ENCODE measurements at places on chromosomes 16 and 17.

GRCh38 chr17:44688675-44689476, 700 bp downstream of the CCDC43 start:
- DNase-seq, result peak; percentile 32

DNA sequence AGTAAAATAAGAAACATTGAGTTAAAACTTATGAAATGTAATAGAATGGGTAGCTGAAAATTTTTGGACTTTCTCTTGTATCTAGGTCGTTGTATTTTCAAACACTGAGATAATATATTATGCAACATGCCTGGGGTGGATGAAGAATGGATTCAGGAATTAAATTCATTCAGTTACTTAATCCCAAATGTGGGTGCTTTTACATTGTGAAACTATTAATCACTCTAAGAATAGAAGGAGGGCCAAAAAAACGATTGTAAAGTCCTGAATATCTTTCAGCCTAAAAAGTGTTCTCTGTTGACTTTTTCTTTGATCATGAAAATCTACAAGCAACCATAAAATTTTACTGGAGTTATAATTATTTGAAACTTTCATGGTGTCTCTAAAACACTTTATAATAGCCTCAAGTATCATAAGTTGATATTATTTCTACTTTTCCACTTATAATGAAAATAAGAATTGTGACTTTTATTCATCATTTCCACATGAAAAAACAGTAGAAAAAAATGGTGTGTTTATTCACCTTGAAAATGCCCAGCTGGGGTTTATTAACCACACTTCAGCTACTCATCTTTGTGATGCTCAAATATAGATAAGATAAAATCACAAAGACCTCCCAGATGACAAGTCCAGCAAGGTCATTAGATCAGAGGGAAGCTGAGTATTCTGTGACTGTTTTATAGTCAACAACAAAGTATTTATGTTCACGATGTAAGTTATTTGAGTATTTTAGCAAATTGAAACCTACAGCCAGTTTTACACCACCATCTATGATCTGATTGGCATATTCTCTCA, 619.9 kb upstream of the SOX9 start:
- peak; percentile 49 for DNase-seq

DNA sequence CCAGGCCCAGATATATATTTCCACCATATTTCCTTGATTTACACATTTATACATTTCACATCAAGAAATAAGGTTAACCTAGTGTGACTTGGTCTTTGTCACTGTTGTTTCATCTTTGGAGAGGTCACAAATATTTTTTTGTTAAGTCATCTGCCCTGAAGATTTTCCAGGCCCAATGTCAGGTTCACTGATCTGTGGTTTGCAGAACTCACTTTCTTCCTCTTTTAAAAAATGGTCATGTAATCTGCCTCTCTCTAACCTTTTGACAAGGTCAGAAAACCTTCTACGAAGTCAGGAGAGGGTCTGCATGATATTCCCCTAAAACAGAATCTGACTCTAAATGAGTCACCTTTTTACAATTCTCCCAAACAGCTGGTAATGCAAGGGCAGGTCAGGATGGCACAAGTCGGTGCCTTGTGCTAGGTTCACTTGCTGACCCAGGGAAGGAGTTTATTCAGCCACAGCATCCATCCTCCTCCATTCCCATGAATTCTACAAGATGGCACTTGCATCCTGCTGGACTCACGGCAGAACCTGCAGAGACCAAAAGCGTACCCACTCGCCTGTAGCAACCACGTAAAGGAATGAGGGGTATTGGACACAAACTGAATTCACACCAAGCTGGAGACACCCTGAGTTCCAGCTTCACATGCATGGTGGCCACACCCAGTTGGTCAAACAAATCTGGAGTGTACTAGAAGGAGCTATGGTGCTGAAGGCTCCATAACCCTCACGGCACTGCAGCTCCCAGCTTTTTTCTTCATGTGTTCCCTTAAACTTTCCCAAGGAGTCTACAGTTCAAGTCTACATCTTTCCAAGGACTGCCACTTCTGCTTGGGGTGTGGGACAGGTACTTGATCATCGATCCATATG, 1.6 kb upstream of the KIAA0513 start:
- no peak for DNase-seq

DNA sequence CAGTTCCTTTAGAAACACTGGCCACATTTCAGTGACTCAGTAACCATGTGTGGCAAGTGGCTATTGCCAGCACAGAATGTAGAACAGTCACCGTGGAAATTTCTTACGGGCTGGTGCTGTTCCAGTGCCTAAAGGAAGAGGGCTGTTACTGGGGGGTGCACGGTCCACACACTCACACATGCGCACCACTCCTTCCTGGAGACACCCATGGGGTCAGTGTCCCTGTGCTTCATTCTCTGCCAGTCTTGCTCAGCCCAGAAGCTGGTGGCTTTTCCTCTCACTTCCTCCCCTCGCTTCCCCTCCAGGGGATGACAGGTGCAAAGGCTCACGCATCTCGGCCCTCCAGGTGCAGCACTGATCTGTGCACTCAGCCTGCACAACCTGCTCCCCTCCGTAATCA, 115.6 kb downstream of the CCDC182 start:
- DNase-seq, result peak; percentile 18

DNA sequence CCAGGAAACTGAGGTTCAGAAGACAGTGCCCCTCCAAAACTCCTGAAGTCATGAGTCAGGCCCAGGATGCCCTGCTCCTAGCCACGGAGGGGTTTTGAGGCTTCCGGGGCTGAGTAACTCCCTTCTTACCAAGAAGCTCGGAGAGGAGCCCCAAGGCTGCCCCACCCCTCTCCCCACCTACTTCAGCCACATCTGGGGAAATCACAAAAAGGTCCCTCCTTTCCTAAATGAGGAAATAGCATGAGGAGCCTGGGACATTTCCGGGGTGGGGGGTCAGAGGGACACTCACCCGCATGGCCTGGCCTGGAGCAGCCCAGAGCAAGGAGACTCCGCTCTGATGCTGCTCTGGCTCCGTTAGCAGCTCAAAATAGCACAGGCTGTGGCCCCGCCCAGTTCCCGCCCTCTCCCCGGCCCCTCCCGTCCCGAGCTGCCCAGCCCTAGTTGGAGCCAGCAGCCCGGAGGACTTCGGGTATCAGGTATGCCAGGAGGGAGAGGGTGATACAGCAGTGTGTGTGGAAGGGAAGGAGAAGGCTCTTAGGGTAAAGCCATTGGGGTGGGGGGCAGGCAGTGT, 40.1 kb downstream of the MYO18A start:
- DNase-seq, result peak; percentile 85

DNA sequence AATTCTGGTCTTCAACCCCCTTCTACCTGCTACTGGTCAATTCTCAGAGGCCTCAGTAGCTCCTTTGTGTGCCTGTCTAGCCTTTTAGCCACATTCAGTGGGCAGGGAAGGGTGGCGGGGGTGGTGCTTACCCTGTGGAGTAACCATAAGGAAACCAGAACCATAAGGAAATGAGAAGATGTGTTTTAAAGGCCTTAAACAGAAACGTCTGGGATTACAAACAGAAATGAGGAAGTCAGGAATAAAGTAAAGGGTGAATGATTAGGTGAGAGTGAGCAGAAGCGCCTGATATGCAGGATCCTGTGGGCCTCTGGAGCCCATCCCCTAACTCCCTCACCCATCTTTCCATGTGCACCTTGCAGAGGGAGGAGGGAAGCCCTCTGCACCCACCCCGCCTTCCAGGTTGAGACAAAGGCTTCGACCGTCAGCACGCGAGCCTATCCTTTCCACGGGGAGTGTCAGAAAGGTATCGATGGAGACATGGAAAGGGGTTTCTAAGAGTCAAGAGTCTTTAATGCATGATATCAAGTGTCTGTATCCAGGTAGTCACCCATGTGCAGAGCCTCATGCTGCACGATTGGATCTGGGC, 20.4 kb downstream of the KIAA0513 start:
- no peak for DNase-seq

- DNase-seq, result peak; percentile 44
Measured at GRCh38 chr17:1710807-1711553, 803 bp upstream of the TLCD2 start.

- DNase-seq, result no peak
Measured at GRCh38 chr16:3259836-3260235, 3.4 kb upstream of the MEFV start.

DNA sequence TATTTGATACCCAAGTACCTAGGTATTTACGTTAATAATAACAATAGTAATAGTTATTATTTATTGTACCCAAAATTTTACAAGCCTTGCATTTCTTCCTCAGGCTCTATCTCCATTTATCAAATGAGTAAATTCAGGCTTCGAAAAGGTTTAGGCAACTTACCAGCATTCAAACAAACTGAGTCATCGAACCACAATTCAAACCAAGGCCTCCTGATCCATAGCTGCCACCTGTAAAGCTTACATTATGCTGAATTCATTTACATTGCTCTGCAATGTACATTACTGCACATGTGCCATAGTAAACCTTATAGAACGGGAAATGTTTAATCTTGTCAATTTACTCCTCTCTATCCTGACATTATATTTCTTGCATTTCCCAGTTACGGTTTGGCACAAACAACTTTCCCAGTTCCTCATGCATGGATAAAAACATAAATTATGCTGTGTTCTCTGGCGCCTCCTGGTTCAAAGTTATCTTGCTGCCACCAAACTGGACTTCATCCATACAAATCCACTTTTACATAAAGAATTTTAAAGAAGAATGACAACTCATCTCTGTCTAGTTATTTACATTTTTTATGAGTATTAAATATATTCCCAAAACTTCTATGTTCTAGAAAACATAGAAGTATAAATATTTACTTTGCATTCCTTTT, 360.6 kb upstream of the SOX9 start:
- DNase-seq, result peak; percentile 83

DNA sequence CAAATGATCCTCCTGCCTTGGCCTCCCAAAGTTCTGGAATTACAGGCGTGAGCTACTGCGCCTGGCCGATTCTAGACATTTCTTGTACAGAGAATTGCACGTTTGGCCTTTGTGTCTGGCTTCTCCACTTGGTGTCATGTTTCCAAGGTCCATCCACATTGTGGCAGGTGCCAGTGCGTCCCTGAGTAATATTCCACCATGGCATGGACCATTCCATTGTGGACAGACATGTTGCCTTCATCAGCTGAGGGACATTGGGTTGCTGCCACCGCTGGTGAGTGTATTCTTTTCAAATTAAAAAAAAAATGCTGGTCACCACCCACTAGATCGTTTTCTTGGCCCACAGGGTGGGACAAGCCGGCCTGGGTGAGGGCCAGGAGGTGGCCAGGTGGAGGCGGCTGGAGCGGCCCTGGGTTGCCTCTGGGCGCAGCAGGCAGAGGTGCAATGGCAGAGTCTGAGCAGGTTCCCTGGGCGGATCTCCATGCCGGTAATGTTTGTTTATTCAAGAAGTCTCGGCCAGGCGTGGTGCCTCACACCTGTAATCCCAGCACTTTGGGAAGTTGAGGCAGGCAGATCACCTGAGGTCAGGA, 274.1 kb downstream of the SEC14L1 start:
- DNase-seq, result no peak

- peak; percentile 82 for DNase-seq
Measured at GRCh38 chr17:19867329-19868078, at the start of gene ULK2. TSS of gene ULK2 (minus strand) at chr17:19867936. CDS start at chr17:19867417, 519 bp downstream.

- no peak for DNase-seq
Measured at GRCh38 chr17:79954281-79955166, 81.1 kb downstream of the TBC1D16 start.

DNA sequence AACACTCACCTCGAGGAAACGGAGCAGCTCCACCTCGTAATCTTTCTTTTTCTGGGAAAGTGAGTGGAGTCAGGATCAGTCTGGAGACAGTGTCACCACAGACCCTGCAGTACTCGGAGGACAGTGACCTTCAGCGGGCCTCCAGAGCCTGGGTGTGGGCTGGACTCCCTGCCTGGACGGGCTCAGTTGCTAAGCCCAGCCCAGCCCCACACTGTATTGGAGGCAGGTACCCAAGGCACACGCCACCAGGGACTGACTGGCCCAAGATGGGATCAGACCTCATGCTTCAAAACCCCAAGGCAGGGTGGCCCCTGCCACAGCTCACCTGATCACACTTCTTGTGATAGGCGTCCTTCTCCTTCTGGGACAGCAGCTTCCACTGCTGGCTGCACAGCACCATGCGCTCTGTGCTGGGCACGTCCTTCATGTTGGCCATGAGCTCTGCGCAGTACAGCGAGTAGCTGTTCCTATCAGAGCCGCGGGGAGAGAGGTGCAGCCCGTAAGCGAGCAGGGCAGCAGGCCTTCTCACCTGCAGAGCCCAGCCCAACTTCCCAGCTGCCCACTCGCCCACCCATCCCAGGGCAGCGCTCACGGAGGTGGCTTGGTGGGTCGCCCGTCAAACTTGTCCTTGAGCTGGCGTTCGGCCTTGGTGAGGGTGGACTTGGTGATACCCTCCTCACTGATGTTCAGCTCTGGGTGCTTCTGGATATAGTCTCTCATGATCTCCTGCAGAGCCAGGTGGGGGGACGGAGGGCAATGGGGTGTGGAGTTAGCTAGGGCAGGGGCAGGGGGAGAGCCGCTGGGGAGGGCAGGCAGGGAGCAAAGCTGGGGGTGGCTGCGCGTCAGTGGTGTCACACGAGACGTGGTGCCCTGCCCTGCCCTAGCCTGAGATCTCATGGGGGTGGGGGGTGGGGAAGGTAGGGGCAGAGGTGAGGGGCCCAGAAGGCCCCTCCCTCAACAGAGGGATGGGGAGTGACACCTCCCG, 7.9 kb downstream of the UBTF start:
- DNase-seq, result no peak

DNA sequence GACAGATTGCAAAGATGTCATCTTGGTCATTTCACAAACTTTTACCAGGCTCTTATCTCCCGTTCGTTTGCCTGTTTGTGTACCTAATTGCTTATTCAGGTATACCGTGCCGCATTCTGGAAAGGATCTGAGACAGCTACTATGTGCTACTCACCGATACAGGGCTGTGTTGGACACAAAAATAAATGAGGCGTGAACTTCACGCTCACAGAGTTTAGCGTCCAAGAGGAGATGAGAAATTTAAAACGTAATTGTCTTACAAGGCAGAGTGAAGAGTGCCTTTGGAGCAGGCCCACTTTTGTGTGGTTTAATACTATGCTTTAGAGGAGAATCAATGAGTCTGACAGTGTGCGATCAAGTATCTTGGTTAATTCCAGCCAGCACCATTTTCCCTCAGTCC, 26.7 kb downstream of the MAF start:
- DNase-seq, result no peak

GRCh38 chr16:48409839-48410632, 24.8 kb upstream of the SIAH1 start:
- peak; percentile 70 for DNase-seq

- DNase-seq, result no peak
Measured at GRCh38 chr17:70270554-70270953, 101.2 kb downstream of the KCNJ2 start.
